Activated naive CD4-positive, alpha-beta T cell treated with anti-CD3 and anti-CD28 coated beads for 36 hours (primary cell): ENCODE measurements at places on chromosomes 5 and 9. TPM values are rescaled to one million over a fixed set of nuclear protein-coding genes. Genes with fewer than 3 reads are reported as not detected.

DNA sequence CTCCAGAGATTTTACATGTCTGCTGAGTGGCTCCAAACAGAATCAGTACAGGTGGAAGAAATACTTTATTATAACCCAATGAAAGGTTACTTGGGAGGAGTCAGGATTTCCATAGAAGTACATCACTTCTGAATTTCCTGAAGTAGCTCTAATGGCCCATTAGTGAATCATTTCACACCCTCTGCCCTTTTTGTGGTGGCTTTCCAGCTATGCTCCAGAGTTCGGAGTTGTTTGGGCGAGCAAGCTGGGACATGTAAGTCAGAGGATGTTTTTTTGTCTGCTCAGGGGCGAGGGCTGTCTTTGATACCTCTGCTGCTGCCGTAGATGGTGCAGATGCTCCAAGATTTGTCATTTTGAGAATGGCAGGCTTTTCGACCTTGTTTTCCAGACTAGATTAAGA lies 226.1 kb downstream of the GOLPH3 start:
- no peak for DNase-seq
- no peak overlapping the region for H3K27ac ChIP-seq
- no peaks in the 10 kb centered on the region for H3K36me3 ChIP-seq
- H3K27me3 ChIP-seq: peaks cover 3% of the 10 kb centered on the region
- no peak overlapping the region for H3K4me3 ChIP-seq
- H3K4me1 ChIP-seq: no peaks in the 10 kb centered on the region

GRCh38 chr9:39588500-39589137 lies 233.2 kb downstream of the SPATA31A1 start:
- H3K4me3 ChIP-seq: no peak overlapping the region
- no peaks in the 10 kb centered on the region for H3K4me1 ChIP-seq
- no peak for DNase-seq
- H3K27ac ChIP-seq: no peak overlapping the region
- no peaks in the 10 kb centered on the region for H3K27me3 ChIP-seq
- no peaks in the 10 kb centered on the region for H3K36me3 ChIP-seq

- no peaks in the 10 kb centered on the region for H3K27me3 ChIP-seq
- no peaks in the 10 kb centered on the region for H3K36me3 ChIP-seq
- no peak for DNase-seq
- peaks cover 8% of the 10 kb centered on the region for H3K4me1 ChIP-seq
- no peak overlapping the region for H3K4me3 ChIP-seq
These were observed 10.0 kb upstream of the TCOF1 start for GRCh38 chr5:150347451-150347850.

- no peaks in the 10 kb centered on the region for H3K36me3 ChIP-seq
- H3K4me3 ChIP-seq: no peak overlapping the region
- no peak for DNase-seq
- no peak overlapping the region for H3K27ac ChIP-seq
These were observed 73.0 kb upstream of the PAPPA start for GRCh38 chr9:116080561-116080960.

The STC2 gene
- 27.8 TPM for total RNA-seq

- H3K27ac ChIP-seq: no peak overlapping the region
- H3K36me3 ChIP-seq: no peaks in the 10 kb centered on the region
- peaks cover 4% of the 10 kb centered on the region for H3K4me1 ChIP-seq
- DNase-seq: no peak
- H3K27me3 ChIP-seq: peaks cover 8% of the 10 kb centered on the region
These were observed 32.6 kb upstream of the SLC6A19 start for GRCh38 chr5:1168796-1169195.

GRCh38 chr5:165201369-165201768 lies 1696.0 kb downstream of the MAT2B start:
- DNase-seq: no peak
- no peaks in the 10 kb centered on the region for H3K4me1 ChIP-seq
- H3K27ac ChIP-seq: no peak overlapping the region
- no peak overlapping the region for H3K4me3 ChIP-seq
- H3K36me3 ChIP-seq: no peaks in the 10 kb centered on the region
- no peaks in the 10 kb centered on the region for H3K27me3 ChIP-seq

- no peak overlapping the region for H3K27ac ChIP-seq
- no peak for DNase-seq
- H3K4me3 ChIP-seq: no peak overlapping the region
- H3K4me1 ChIP-seq: peaks cover 10% of the 10 kb centered on the region
These were observed 185.1 kb downstream of the FSTL4 start for GRCh38 chr5:133427121-133427777.

The OR13J1 gene
- total RNA-seq: not detected

- no peak for DNase-seq
- H3K27ac ChIP-seq: no peak overlapping the region
- H3K4me1 ChIP-seq: peaks cover 8% of the 10 kb centered on the region
- no peaks in the 10 kb centered on the region for H3K27me3 ChIP-seq
- no peak overlapping the region for H3K4me3 ChIP-seq
These were observed 348.7 kb downstream of the MAN2A1 start for GRCh38 chr5:110038297-110038997.

DNA sequence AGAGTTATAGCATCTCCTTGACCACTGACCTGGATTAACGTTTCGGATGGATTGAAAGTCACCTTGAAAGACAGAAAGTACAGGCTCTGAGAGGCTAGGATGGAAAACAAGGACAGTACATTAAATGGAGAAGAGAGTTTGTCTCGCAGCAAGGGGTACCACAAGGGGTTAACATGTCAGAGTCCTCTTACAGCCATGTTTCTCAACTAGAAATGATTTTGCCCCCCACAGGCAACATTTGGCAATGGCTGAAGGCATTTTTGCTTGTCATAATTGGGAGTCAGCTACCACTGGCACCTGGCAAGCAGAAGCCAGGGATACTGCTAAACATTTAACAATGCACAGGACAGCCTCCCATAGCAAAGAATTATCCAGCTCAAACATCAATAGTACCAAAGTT lies 90.8 kb upstream of the EQTN start:
- H3K27me3 ChIP-seq: no peaks in the 10 kb centered on the region
- no peak for DNase-seq
- no peak overlapping the region for H3K4me3 ChIP-seq
- H3K27ac ChIP-seq: no peak overlapping the region
- no peaks in the 10 kb centered on the region for H3K36me3 ChIP-seq
- H3K4me1 ChIP-seq: no peaks in the 10 kb centered on the region

The ARL10 gene
- total RNA-seq: 5.1 TPM

DNA sequence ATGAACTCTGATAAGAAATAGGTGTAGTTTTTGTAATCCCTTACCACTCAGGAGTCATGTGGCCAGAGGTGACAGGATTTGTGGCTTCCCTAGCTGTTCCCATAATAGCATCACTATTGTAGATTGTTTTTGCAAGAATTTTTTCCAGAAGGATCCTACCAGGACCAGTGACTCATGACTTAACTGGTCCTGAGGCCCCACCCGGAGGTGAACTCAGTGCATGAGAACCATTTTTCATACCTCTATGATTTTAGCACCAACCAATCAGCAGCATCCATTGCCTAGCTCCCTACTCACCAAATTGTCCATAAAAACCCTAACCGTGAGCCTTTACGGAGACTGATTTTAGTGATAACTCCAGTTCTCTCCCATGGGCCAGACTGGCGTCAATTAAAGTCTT lies 484.8 kb downstream of the PSAT1 start:
- H3K27ac ChIP-seq: no peak overlapping the region
- DNase-seq: no peak
- no peaks in the 10 kb centered on the region for H3K27me3 ChIP-seq
